Left lung (tissue), 14 donors: ENCODE measurements at places on chromosomes 5 and 9. TPM values are rescaled to one million over a fixed set of nuclear protein-coding genes. Genes with fewer than 3 reads are reported as not detected.

DNA sequence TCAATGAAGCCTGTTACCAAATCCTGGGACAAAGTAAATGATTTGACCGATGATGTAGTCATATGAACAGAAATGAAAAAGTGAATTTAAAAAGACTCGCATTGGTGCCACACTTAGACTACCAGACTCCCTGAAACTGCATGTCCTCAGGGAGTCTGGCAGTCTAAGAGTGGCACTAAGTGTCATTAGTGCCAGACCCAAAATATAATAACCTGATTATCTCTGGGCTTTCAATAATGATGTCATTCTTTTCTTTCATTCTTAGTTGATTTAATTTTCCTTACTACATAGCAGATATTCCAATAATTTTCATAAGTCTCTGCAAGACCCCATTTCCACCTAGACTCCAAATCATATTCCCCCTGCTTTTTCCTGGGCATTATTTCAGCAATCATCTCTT lies 59.0 kb downstream of the OR2K2 start:
- no peaks in the 10 kb centered on the region for H3K4me1 ChIP-seq
- DNase-seq, result no peak
- no peaks in the 10 kb centered on the region for H3K27me3 ChIP-seq
- H3K36me3 ChIP-seq, result no peaks in the 10 kb centered on the region
- H3K4me3 ChIP-seq, result no peak overlapping the region

GRCh38 chr5:153654504-153655200 lies 164.2 kb downstream of the GRIA1 start:
- H3K27ac ChIP-seq, result no peak overlapping the region
- H3K4me1 ChIP-seq, result no peaks in the 10 kb centered on the region
- H3K27me3 ChIP-seq, result no peaks in the 10 kb centered on the region

DNA sequence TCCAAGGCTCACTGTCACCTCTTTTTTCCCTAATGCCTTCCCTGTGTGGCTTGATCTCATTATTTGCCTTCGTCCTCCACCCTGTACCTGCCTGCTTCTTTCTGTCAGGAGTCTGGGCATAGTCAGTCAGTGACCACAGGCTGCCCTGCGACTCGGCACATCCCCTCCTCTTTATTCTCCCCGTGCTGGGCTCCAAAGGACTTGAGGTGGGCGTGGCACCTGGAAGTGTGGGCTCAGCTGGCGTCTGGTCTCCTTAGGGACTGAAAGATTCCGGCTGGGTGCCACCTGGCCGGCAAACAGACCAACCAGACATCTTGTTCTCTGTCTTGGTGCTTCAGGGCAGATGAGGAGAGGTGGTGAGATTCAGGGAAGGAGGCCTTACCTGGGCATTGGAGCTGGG lies 29.6 kb upstream of the PRDM12 start:
- H3K4me1 ChIP-seq, result no peaks in the 10 kb centered on the region
- DNase-seq, result peak; percentile 56
- no peak overlapping the region for H3K27ac ChIP-seq

- no peaks in the 10 kb centered on the region for H3K27me3 ChIP-seq
- peak overlapping the region; percentile 74 for H3K27ac ChIP-seq
- no peak overlapping the region for H3K4me3 ChIP-seq
- H3K36me3 ChIP-seq, result no peaks in the 10 kb centered on the region
- no peaks in the 10 kb centered on the region for H3K4me1 ChIP-seq
Measured at GRCh38 chr5:172910828-172911627, 48.2 kb upstream of the RPL26L1 start.

- no peaks in the 10 kb centered on the region for H3K36me3 ChIP-seq
- no peak overlapping the region for H3K4me3 ChIP-seq
- H3K27me3 ChIP-seq, result no peaks in the 10 kb centered on the region
- DNase-seq, result no peak
Measured at GRCh38 chr5:2869471-2869870, 118.0 kb upstream of the IRX2 start.

DNA sequence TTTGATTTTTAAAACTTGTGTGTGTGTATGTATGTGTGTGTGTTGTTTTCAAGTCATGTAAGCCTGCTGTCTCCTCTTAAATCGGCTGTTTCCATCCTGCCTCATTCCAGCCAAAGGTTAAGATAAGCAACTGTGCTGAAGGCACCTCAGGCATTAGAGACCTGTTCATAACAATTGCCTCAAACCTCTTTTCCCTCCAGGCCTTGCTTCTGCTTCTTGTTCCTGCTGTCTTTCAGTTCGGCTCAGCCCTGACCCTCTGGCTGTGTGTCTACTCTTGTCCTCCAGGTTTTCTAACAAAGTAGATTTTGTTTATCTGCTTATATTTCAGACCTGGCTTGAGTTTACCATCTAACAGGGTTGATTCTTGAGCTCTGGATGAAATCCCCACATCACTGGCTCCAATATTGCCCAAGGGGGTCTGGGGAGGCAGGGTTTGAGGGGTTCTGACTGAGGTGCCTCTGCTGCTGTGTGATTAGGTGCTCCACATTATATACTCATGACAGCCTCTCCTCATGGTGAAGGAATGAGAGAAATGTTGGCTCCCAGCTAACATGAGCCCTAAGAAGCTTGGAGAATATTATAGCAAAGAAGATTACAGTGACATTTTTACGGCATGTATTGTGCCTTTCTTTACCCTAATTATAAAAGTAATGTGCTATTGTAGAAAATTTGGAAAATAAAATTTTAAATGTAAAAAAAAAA lies 229.7 kb upstream of the PIK3R1 start:
- no peaks in the 10 kb centered on the region for H3K27me3 ChIP-seq
- H3K27ac ChIP-seq, result no peak overlapping the region
- H3K4me1 ChIP-seq, result no peaks in the 10 kb centered on the region
- no peak for DNase-seq

GRCh38 chr9:70428781-70429180 lies 14.3 kb upstream of the KLF9 start:
- H3K4me1 ChIP-seq, result no peaks in the 10 kb centered on the region
- H3K36me3 ChIP-seq, result no peaks in the 10 kb centered on the region
- no peak overlapping the region for H3K27ac ChIP-seq
- DNase-seq, result no peak
- H3K27me3 ChIP-seq, result no peaks in the 10 kb centered on the region

DNA sequence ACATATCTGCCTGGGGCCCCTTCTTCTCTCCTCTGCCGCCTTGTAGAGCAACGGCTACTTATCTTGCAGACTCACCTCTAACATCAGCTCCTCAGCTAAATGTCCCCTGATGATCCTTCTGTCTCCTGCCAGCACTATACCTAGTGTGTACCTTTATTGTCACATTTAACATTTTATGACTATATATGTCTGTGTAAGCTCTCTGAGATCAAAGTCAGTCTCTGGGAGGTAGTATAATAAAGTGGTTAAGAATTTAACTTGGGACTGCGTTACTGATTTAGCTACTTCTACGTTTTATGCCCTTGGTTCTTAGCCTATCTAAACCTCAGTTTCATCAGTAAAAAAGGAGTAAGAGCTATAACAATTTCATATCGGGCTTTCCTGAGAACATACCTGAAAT lies 2.2 kb downstream of the TMED7 start:
- H3K36me3 ChIP-seq, result no peaks in the 10 kb centered on the region
- DNase-seq, result no peak
- no peak overlapping the region for H3K27ac ChIP-seq
- no peak overlapping the region for H3K4me3 ChIP-seq

DNA sequence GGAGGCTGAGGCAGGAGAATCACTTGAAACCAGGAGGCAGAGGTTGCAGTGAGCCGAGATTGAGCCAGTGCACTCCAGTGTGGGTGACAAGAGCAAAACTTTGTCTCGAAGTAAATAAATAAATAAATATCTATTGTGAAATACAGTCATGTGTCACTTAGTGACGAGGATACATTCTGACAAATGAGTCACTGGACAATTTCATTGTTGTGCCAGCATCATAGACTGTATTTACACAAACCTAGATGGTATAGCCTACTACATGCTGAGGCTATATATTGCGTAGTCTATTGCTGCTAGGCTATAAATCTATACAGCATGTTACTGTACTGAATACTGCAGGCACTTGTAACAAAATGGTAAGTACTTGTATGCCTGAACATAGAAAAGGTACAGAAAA lies 61.1 kb upstream of the CCL21 start:
- H3K36me3 ChIP-seq, result no peaks in the 10 kb centered on the region
- H3K27me3 ChIP-seq, result no peaks in the 10 kb centered on the region
- no peak overlapping the region for H3K4me3 ChIP-seq
- DNase-seq, result no peak
- H3K27ac ChIP-seq, result no peak overlapping the region

GRCh38 chr9:113941526-113941925 lies 65.4 kb downstream of the ZNF618 start:
- H3K36me3 ChIP-seq, result no peaks in the 10 kb centered on the region
- no peak overlapping the region for H3K4me3 ChIP-seq
- no peak for DNase-seq
- no peaks in the 10 kb centered on the region for H3K4me1 ChIP-seq

DNA sequence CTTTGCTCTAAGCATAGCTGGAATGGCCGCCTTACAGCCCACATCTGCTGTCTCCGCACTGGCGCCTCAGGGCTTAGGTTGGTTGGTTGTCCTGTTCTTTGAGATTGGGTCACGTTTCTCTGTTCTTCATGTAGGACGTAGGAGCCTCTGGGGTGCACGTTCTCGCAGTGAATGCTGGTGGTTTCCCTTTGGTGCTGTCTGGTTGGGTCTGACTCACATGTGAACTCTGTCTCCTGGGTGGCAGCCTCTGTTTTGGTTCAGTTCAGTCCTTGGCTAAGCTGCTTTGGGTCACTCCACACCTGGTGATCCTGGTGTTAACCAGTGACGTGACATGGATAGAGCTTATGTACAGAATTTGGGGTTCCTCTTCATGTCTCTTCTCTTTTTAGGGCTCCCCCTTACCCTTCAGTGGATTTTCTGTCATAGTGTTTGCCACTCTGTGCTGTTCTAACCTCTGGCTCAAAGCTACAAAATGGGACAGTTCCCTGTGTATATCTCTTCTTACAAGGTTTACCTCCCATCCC lies 12.6 kb upstream of the LPCAT1 start:
- no peak for DNase-seq
- peaks cover 16% of the 10 kb centered on the region for H3K4me1 ChIP-seq
- no peaks in the 10 kb centered on the region for H3K27me3 ChIP-seq
- no peaks in the 10 kb centered on the region for H3K36me3 ChIP-seq
- peak overlapping the region; percentile 61 for H3K27ac ChIP-seq
- no peak overlapping the region for H3K4me3 ChIP-seq

DNA sequence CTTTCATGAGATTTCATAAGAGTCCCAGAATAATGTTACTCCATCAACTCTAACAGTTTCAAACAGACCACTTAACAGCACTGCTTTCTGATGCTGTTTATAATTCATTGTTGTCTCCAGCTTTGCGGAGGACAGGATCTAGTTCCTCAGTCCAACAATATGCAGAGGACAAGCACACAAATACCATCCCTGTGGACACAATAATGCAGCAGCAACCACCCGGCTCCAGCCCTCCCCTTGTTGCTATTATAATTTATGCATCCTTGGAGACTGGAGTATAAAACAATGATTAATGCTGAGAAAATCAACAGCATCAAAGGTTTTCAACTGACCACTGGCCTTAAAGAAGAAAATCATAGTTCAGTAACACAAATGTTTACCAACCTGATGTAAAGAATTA lies 108.3 kb downstream of the DENND1A start:
- no peak for DNase-seq
- H3K27me3 ChIP-seq, result no peaks in the 10 kb centered on the region
- no peaks in the 10 kb centered on the region for H3K36me3 ChIP-seq
- no peak overlapping the region for H3K27ac ChIP-seq
- H3K4me3 ChIP-seq, result no peak overlapping the region

- H3K36me3 ChIP-seq, result no peaks in the 10 kb centered on the region
- H3K4me1 ChIP-seq, result peaks cover 4% of the 10 kb centered on the region
- no peak overlapping the region for H3K27ac ChIP-seq
- no peak for DNase-seq
- no peak overlapping the region for H3K4me3 ChIP-seq
- no peaks in the 10 kb centered on the region for H3K27me3 ChIP-seq
Measured at GRCh38 chr5:142097681-142098080, 10.9 kb upstream of the NDFIP1 start.

GRCh38 chr9:131423171-131423581 lies 29.3 kb downstream of the PRRC2B start:
- DNase-seq, result peak; percentile 53
- no peak overlapping the region for H3K4me3 ChIP-seq
- peak overlapping the region; percentile 60 for H3K27ac ChIP-seq

DNA sequence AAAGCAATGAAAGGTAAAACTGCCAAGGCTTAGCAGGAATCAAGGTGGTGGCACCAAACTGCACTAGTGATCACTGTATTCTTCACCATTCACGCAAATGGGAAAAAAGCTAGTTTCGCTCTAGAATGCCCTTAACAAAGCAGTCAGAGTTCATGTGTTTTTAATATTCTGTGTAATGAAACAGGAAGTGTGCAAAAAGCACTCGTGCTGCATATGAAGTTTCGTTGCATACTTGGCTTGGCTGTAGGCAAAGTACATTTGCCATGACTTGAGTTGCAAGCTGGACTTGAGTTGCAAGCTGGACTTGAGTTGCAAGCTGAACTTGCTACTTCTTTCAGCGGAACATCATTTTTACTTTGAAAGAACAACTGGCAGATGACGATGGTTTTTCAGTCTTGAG lies 55.4 kb downstream of the FOXI1 start:
- no peaks in the 10 kb centered on the region for H3K27me3 ChIP-seq
- H3K4me1 ChIP-seq, result no peaks in the 10 kb centered on the region
- no peak for DNase-seq
- H3K4me3 ChIP-seq, result no peak overlapping the region

Gene GABRA1
- total RNA-seq, result not detected

Gene RASEF
- 16.9 TPM for total RNA-seq

Gene CSF2
- total RNA-seq, result 4.6 TPM

Gene PAEP
- not detected for total RNA-seq

Gene IL3
- total RNA-seq, result not detected

Gene TLX3
- total RNA-seq, result not detected

Gene BNC2
- total RNA-seq, result 19.3 TPM

Gene C8G
- 1.2 TPM for total RNA-seq

Gene QRFP
- total RNA-seq, result 0.16 TPM

Gene RFESD
- 2.7 TPM for total RNA-seq

Gene UBE2QL1
- total RNA-seq, result 0.06 TPM

Gene BTNL8
- total RNA-seq, result 1.8 TPM
